ENCODE measurements at places on chromosomes 12 and 14. TPM values are rescaled to one million over a fixed set of nuclear protein-coding genes. Genes with fewer than 3 reads are reported as not detected.

GRCh38 chr14:74988993-74989392 lies 13.7 kb upstream of the EIF2B2 start:
- H3K36me3 ChIP-seq, result no peaks in the 10 kb centered on the region
- no peaks in the 10 kb centered on the region for H3K27me3 ChIP-seq
- H3K27ac ChIP-seq, result no peak overlapping the region

- no peaks in the 10 kb centered on the region for H3K36me3 ChIP-seq
- DNase-seq, result peak; percentile 15
- H3K4me1 ChIP-seq, result no peaks in the 10 kb centered on the region
- H3K27ac ChIP-seq, result no peak overlapping the region
- H3K4me3 ChIP-seq, result no peak overlapping the region
Observed at GRCh38 chr14:27553790-27554189, 956.0 kb upstream of the NOVA1 start.

DNA sequence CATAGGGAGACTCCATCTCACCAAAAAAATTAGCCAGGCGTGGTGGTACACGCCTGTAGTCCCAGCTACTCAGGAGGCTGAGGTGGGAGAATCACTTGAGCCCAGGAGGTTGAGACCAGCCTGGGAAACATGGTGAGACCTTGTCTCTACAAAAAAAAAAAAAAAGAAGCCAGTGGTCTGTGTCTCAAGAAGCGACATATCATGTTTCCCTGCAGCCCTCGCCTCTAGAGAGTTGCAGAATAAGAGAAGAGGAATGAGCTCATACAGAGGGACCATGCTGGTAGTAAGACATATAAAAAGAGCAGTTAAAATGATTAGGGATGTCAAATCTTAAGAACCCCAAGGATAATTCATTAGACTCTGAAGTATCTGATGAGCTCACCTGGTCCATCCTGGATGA lies 39.4 kb upstream of the BICDL1 start:
- H3K27me3 ChIP-seq, result no peaks in the 10 kb centered on the region
- no peak overlapping the region for H3K4me3 ChIP-seq
- H3K4me1 ChIP-seq, result no peaks in the 10 kb centered on the region
- no peak overlapping the region for H3K27ac ChIP-seq

GRCh38 chr12:54571193-54572188 lies 17.0 kb downstream of the PPP1R1A start:
- H3K27me3 ChIP-seq, result no peaks in the 10 kb centered on the region
- DNase-seq, result peak; percentile 63
- H3K36me3 ChIP-seq, result peaks cover 29% of the 10 kb centered on the region
- H3K27ac ChIP-seq, result no peak overlapping the region

The CPNE6 gene
- 55.7 TPM for total RNA-seq

GRCh38 chr12:23236066-23236780 lies 611.3 kb downstream of the ETNK1 start:
- no peaks in the 10 kb centered on the region for H3K4me1 ChIP-seq
- H3K36me3 ChIP-seq, result no peaks in the 10 kb centered on the region
- no peak overlapping the region for H3K4me3 ChIP-seq
- H3K27ac ChIP-seq, result no peak overlapping the region

The ALG10 gene
- total RNA-seq, result 24.1 TPM

All from spinal cord (tissue), 10 donors.